Stimulated activated CD8-positive, alpha-beta memory T cell treated with anti-CD3 and anti-CD28 coated beads, Interleukin-7, amount 100 ng/mL, for 4 hours (primary cell): ENCODE measurements at places on chromosomes 11 and 22.

GRCh38 chr22:41919357-41920224 is 4.7 kb upstream of the SHISA8 start:
- DNase-seq, result peak; percentile 52

DNA sequence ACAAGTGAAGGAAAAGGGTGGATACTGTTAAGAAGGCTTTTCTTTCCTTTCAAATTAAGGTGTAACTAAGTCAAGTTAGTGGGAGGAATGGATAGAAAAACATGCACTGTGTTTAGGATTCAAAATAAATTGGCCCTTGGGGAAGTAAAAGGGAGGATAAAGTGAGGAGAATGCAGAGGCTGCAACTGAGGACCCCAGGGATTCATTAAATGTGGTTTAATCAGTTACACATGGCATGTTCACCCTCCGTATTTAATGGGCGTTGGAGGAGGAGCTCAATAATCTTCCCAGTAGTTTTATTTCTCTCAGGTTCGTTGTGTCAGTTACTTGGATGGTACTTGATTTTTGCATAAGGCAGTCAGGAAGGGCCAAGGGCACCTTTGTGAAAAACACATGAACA is 966.3 kb downstream of the JRKL start:
- no peak for DNase-seq

- no peak for DNase-seq
Observed at GRCh38 chr11:20605602-20606091, 6.2 kb downstream of the SLC6A5 start.

- DNase-seq, result no peak
Observed at GRCh38 chr11:60777572-60777971, 7.6 kb upstream of the MS4A10 start.

- no peak for DNase-seq
Observed at GRCh38 chr22:50308597-50308935, 1.1 kb upstream of the PLXNB2 start.

- DNase-seq, result no peak
Observed at GRCh38 chr11:86056351-86056854, 12.5 kb downstream of the PICALM start.
